ENCODE measurements at places on chromosomes 6 and 20. TPM values are rescaled to one million over a fixed set of nuclear protein-coding genes. Genes with fewer than 3 reads are reported as not detected.

RUNX2 gene
- 6.3 TPM for total RNA-seq

CTCFL gene
- 0.23 TPM for total RNA-seq

SLC35D3 gene
- total RNA-seq: not detected

RNF144B gene
- 0.12 TPM for total RNA-seq

MYH7B gene
- total RNA-seq: not detected

ABCC10 gene
- 17.5 TPM for total RNA-seq
